ENCODE measurements at places on chromosomes 7 and 10.

DNA sequence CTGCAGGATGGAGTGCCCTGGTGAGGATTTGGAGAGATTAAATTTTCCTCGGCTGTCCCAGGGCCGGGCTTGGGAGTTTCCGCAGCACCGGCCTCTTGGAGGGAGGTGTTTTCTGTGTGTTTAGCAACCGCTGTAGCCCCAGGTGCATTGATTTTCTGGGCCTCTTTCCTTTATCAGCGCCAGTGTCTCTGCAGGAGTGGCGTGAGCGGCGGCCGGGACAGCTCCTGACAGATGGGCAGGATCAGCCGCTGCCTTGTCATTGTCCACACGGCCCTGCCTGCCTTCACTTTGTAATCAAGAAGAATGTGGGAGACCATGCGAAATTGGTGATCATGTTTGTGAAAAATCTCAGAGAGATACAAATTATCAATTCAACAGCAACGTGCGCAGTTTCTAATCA is 32.4 kb downstream of the NKX6-2 start:
- DNase-seq = no peak

DNA sequence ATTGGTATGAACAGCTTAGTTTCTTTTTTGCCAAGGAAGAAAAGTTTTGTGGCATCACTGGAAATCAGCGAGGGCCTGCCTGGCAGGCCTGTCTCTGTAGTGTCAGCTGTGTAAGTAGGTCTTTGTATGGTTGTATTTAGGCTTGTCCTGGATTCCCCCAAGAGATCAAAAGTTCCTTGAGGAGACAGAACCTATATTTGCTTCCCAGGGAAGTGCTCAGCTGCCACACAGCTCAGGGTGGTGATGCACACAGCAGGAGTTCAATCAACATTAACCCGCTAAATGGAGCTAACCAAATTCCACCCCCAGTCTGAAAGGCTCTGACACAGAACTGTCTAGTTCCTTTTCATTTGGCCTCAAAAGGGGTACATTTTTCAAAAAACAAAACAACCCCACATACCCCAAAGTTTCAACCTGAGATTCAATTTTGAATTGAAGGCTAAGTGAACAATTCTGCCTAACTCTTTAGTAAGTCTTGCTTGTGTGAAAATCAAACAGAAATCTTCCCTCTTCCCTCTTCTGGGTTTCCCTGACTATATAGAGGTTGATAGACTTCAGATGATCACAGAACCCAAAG is 124.4 kb downstream of the CLEC2L start:
- DNase-seq = no peak

- DNase-seq = no peak
These were observed 980 bp downstream of the ADAM8 start for GRCh38 chr10:133275684-133276092.

- DNase-seq = no peak
These were observed 304.2 kb downstream of the PCDH15 start for GRCh38 chr10:54496852-54497251.

DNA sequence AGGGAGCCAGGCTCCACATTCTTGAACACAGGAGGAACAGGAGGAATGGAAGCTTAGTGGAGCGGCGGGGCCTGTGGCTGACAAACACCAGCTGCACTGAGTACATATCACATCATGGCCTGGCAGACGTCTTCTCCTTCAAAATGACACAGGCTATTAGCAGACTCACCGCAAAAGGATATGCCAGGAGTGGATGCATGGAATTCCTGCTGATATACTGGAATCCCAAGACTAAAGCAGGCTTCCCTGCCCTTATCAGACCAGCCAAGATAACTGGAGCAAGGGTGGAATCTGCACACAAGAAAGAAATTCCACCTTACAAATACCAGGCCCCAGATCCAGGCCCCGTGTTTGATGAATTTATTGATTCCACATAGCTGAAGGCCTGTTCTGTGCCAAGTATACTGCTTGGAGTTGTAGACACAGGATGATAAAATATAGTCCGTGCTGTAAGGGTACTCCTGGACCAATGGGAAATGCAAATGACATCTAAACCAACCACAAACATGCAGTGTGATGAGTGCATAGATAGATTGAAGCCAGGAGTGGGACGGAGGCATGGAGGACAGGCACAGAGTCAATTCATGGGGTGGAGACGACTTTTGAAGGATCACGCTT is 480.5 kb upstream of the ZMIZ1 start:
- DNase-seq = no peak

GRCh38 chr10:75450075-75450445 is 18.6 kb downstream of the LRMDA start:
- DNase-seq = no peak

DNA sequence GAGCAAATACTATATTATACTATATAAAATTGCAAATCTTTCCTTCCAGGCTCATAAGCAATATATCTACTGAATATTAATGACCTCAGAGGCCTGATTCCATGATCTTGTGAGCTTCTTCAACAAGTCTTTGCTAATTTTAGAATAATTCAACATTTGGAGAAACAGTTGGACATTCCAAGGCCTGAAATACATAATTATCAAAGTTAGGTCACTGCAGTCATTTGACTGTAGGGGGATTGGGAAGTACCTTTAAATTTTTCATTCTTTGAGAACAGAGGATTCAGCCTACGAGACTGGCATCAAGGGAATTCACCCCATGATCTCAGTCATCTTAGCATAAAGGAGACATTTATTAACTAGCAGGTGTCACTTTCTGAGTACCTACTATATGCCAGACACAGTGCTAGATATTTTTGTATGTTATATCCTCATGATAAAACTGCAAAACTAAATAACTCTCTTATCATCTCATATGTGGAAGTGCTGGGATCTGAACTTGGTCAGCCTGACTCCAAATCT is 85.4 kb downstream of the DOCK4 start:
- no peak for DNase-seq
